Left kidney (tissue), 8 donors: ENCODE measurements at places on chromosomes 4 and X. TPM values are rescaled to one million over a fixed set of nuclear protein-coding genes. Genes with fewer than 3 reads are reported as not detected.

GRCh38 chrX:56802921-56803849 is 74.1 kb downstream of the NBDY start:
- DNase-seq, result peak; percentile 90

GRCh38 chrX:2484721-2485648 is 15.8 kb downstream of the DHRSX start:
- no peak for DNase-seq

GRCh38 chr4:38884254-38884653 is 16.6 kb downstream of the FAM114A1 start:
- no peak for DNase-seq

The TMEM271 gene
- not detected for polyA plus RNA-seq

DNA sequence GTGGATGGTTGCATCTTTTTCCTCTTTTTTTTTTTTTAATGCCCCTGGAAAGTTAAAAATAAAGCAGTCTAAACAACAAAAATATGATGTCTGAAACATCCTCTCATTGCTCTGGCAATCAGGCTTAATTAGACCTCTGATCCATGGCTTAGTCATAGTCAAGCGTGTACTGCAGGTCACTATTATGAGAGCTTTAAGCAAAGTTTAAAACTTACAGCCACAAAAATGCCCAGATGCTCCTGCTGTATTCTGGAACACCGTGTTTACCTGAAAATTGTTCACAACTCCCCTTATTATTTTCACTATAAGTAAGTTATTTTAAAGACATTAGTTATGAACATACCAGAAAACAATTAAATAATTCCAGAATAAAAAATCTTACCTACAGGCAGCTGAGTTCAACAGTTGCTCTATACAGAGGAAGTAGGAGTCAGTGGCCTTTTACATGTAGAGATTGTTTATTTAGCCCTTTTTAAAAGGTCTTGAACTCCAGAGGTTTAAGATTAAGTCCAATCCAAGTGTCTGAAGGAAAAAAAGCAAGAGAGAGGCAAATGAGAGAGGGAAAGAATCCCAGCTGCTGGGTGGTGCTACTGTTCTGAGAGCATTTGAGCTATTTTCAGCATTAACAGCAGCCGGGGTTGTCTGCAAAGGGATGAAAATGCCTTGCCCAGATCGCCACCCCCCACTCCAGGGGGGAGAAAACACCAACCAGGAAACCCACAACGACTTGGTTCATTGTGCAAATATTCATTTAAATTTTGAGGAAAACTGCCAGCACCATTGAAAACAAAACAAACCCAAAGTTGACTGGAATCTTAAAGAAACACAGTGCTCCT is 36.9 kb downstream of the SORBS2 start:
- peak; percentile 25 for DNase-seq

DNA sequence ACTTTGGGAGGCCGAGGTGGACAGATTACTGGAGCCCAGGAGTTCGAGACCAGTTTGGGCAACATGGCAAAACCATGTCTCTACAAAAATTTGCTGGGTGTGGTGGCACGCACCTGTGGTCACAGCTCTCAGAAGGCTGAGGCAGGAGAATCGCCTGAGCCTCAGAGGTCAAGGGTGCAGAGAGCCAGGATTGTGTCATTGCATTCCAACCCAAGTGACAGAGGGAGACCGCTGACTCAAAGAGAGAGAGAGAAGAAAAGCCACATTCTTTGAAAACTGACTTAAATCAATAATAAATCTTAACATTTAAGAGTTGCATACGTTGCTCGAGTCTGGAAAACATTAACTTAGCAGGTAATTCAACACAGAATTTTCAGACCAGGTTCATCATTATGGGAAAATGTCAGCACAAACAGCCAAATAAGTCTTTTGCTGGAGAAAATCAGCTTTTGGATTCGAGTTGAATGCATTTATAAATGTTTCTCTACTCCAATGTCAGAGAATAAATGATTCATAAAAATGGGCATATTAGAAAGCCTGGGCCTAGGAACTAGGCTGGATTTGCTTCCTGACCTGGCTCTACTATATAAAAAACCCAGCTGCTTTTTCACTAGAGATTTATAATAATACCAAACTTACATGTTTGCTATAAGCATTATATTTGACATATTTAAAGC is 68.3 kb upstream of the RBPJ start:
- no peak for DNase-seq

- DNase-seq, result no peak
Observed at GRCh38 chr4:119025420-119025819, 110.2 kb upstream of the MYOZ2 start.

DNA sequence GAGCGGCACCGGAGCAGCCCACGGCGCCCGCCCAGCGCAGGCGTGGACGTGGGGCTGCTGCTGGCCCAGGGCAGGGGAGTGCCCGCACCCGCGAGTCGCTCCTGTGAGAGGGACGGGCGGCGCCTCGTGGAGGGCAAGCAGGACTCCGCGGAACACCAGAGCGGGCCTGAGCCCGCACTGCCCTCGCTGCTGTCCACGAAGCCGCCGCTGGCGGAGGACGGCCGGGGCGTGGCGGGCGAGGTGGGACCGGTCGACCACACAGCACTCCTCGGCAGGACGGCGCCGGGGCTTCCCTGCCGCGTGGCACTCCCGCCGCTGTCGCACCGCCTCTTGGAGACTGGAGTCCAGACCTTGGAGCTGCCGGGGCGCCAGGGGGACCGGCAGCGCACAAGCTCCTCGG is 29.0 kb downstream of the FAM53A start:
- no peak for DNase-seq

DNA sequence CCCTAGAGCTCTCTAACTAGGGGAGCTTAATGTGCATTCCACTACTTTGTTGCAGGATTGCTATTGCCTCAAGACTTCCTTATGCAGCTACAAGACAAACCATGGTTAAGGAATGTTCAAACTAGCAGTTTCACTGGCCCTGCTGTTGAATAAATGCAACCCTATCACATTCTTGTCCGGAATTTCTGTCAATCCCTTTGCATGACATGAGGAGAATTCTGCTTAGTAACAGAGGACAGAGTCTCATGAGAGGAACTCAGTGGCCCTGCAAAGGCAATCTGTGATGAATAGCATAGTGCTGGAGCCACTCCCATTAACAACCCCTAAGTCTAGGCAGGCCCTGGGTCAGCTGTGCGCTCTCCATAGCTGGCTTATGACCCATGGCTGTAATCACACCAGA is 30.7 kb upstream of the SGMS2 start:
- no peak for DNase-seq

DNA sequence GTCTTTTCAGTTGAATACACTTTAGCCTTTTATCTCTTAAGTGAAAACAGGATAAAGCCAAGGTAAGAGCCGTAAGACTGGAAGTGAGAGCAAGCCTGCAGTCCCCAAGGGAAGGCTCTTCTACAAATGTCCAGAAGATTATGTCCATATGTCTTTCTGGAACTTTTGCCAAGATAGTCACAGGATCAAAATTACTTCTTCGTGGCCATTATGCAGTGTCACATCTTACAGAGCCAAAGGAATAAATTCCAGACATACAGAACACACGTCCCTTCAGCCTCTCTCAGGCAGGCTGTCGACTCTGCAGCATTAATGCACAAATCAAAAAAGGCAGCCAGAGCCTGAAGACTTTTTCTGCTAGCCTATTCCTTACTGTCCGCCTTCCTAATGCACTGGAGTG is 10.9 kb upstream of the GATB start:
- DNase-seq, result peak; percentile 38

DNA sequence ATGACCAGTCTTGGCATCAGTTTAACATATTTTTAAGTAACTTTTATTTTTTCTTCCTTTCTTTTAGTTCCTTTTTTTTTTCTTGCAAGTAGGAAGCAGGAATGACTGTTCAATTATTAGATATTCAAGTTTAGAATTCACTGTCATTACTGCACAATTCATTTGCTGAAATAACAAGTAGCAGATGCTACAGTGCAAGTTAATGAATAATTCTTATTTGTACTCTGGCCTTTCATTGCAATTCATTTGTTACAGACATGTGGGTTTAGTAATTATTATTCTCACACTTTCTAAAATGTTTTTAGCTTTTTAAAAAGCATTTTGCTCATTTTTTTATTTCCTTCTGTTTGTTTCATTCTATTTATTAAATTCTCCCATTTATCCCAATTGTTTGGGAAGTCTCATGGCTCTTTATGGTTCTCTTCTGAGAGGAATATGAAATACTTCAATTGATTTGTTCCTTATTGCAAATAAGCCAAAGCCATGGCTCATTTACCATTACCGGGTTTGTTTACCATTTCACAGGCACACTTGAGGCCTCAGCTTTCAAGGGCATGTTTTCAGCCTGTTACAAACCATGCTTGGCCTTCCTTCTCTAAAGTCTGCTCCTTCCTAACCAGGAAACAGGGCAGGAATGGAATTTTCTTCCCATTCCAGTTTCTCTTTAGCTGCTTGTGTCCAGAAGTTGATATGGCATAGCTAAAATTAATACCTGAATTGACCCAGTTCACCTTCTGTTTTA is 4.6 kb upstream of the DCAF4L1 start:
- DNase-seq, result no peak

- DNase-seq, result no peak
Observed at GRCh38 chr4:149972407-149972806, 105.8 kb upstream of the DCLK2 start.

DNA sequence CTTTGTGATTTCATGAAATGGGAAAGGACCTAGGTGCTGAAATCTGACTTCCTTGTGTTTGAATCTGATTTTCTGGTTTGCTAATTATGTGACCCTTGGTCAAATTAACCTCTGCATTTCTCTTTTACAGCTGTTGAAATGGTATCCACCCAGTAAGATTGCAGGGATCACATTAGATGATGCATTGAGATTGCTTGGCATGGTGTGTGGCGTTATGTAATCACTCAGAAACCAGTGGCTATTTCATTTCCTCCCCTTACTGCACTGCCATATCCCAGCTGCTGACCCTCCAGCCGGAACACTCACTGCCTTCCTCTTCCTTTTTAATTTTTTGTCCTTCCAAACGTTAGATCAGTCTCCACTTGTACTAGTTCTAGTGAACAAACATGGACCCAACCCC is 79.0 kb downstream of the KLHL8 start:
- DNase-seq, result no peak

GRCh38 chr4:111601671-111602070 is 543.6 kb upstream of the FAM241A start:
- DNase-seq, result no peak

- peak; percentile 46 for DNase-seq
Observed at GRCh38 chr4:23789762-23790161, 100.1 kb downstream of the PPARGC1A start.

DNA sequence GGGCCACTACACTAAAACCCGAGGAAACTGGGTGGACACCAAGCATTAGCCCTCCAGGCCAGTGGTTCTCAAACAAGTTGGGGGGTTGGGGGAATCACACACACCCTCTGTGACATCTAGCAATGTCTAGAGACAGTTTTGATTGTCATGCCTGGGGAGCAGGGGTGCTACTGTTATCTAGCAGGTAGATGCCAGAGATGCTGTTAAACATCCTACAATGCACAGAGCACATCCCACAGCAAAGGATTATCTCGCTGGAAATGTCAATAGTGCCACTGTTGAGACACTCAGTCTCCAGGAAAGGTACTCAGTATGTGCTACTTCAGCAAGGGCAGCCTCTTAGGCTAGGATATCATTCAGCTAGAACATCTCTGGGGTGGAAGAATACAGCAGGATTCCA is 1.3 kb downstream of the SMC1A start:
- no peak for DNase-seq

DNA sequence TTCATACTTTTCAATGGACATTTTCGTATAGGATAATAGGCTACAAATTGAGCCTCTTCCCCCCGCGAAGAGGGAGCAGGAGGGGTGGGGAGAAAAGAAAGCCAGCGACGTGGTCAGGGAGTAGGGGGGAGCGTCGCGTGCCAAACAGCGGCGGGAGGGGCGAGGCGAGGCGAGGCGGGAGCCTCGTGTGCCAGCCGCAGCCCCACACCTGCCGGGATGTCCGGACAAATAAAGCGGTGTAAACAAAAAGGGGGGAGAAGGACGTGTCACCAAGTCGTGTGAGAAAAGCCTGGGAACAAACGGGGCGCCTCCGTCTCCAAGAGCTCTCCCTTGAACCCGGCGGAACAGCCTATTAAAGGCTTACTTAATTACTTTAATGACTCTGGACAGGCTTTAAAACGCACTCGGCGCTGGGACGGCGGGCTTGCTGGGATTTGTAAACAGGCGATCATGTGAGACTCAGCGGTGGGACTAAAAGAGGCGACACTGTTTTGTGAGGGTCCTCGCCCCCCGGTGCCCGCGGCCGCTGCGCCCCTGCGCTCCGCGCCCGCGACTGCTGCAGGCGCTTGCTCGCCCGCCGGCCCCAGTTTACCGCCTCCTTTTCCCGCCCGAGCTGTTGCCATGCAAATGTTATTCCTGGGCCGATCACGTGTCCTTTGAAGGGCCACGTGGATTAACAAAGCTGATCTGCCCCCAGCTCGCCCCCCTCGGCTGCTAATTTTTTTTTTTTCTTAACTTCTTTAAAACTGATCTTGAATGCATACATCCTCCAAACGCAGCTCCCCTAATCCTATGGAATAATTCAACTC is at the start of gene HELT:
Gene HELT (plus strand): TSS at position 527 of the 809 bp plus-strand sequence. CDS start 439 bp downstream, outside the sequence.
- no peak for DNase-seq

GRCh38 chrX:31213941-31214340 is 142.1 kb upstream of the FTHL17 start:
- no peak for DNase-seq

- DNase-seq, result no peak
Observed at GRCh38 chr4:34534916-34535315, 1709.4 kb downstream of the ARAP2 start.

The SLITRK4 gene
- 17.9 TPM for polyA plus RNA-seq

DNA sequence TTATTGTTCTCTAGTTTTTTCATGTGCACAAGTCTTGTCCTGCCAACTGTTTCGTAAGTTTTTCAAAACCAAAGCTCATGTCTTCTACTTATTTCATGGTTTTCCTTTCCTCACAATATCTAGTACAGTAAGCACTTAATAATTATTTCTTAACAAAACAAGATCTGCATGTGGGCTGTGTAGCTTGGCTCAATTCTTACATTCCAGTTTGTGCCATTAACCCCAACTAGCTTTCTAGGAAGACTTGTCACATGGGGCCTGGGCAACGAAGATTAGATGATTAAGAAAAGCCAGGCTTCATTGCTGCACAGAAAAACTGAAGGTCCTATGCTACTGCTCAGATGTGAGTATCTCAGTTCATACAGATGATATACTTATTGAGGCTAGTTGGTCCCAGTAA is 155.3 kb upstream of the TEX13A start:
- peak; percentile 7 for DNase-seq

DNA sequence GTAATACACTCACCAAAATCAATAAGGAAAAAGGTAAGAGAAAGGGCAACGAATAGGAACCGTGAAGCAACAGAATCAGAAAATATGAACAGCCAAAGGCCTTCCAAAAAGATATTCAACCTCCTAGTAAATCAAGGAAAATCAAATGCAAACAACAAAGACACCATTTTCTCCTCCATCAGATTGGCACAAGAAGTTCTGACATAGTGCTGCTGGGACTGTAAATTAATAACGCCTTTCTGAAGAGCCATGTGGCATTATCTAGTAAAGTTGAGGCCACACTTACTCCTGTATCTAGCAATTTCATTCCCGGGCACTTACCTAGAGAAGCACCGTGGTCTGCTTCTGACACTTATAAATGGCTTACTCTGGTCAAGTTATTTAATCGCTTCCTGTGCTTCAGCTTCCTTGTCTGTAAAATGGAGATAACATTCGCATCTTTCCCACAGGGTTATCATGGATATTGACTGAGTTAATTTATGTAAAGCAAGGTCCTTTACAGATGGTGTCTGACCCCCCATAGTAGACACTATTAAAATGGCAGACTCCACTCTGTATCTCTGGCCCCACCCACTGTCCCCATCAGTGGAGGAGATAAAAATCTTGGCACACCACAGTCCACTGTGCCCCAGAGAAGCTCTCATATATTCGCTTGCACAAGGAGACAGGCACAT is 20.5 kb upstream of the ENPP6 start:
- no peak for DNase-seq

GRCh38 chrX:42725196-42725595 is 52.8 kb downstream of the PPP1R2C start:
- DNase-seq, result no peak
